Endothelial cell (in vitro differentiated cells): ENCODE measurements at places on chromosomes 1 and 21.

DNA sequence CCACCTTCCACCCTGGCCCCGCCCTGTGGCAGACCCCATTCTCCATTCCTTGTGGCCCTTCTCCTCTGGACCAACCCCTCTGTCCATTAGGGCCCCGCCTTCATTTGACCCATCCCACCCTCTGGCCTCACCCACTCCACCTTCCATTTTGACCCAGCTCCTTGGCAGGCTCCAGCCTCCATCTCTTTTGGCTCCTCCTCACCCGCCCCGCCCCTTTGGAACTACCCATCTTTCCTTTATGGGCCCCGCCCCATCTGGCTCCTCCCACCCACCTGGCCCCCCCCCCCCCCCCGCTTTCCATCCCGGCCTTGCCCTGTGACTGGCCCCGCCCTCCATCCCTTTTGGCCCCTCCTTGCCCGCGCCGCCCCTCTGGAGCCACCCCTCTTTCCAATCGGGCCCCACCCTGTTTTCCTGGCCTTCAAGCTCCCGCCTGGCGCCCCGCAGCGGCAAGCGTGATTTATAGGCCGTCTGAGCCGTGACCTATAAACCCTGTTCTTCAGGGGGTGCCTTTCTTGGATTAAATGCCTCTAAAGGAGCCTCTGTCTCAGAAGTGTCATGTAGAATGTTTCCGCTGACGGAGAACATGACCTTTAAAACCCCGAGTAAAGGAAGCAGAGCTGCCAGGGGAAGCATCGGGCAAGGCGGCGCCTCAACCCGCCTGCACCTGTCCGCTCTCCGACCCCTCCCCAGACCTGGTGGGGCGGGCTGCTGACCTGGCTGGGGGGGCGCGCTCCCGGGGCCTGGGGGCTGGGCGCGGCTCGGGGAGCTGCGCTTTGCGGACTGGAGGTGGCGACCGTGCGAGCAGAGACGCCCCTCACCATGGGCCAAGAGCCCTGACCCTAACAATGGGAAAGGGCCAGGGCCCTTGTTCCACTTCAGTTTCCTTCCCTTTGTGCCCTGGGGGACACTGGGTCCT lies 178.0 kb downstream of the CAMTA1 start:
- DNase-seq = peak; percentile 92

- no peak for DNase-seq
Measured at GRCh38 chr1:106366627-106367319, 689.7 kb upstream of the PRMT6 start.

- DNase-seq = peak; percentile 33
Measured at GRCh38 chr1:66253330-66253921, 280.5 kb upstream of the SGIP1 start.

DNA sequence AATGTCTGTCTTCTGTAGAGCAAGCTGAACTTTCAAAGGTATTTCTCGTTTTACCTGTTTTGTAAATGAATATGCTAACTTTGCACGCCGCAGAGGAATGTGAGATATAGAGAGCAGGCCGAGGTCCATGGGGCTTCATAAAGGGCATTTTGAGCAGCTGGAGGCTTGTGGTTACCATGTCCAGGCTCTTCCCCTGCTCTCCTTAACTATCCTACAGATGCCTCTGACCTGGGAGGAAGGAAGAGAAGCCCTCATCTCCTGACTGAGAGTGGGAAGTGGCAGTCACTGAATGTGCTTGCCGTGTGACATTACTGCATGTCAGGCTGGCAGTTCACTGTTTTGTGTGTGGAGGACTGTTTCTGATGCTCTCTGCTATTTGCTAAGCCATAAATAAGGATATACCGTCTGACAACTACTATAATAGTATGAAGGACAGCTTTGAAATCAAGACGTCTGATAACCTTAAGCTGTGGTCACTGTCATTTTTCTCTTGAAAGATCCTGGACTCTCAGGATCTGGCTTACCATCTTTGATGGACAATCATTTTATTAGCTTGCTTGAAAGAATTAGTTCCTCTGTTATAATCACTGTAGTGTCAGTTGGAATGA lies 92.2 kb downstream of the DYRK1A start:
- no peak for DNase-seq

GRCh38 chr21:39523399-39523798 lies 71.6 kb downstream of the SH3BGR start:
- no peak for DNase-seq

DNA sequence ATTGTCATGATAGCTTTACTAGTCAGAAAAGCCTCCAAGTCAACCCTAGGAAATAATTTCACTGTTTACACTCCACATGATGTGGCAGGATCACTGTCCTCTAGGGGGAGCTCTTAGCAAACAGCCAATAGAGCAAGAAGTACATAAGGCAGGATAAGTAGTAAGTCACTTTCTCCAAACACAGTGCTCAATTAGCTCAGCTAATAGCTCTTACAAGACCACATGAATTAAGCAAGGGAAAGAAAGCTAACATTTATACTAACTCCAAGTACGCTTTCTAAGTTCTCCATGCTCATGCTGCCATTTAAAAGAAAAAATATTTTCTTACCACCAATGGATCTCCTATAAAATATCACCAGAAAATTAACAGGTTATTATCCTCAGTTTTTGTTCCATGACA lies 66.9 kb upstream of the LRIF1 start:
- peak; percentile 59 for DNase-seq

DNA sequence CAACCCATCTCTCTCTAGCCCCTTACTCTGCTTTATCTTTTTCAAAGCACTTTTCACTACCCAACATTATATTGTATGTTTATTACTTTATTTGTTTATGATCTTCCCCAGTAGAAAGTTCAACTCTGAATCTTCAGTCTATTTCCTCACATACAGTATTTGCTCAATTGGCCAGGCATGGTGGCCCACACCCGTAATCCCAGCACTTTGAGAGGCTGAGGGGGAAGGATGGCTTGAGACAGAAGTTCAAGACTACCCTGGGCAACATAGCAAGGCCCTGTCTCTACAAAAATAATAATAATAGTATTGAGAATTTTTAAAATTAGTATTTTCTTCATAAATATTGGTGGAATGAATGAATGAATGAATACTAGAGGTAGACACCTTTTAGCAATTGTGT lies 1.2 kb downstream of the STPG1 start:
- DNase-seq = no peak
